Vagina (tissue), 2 donors: ENCODE measurements at places on chromosomes 1 and 21.

DNA sequence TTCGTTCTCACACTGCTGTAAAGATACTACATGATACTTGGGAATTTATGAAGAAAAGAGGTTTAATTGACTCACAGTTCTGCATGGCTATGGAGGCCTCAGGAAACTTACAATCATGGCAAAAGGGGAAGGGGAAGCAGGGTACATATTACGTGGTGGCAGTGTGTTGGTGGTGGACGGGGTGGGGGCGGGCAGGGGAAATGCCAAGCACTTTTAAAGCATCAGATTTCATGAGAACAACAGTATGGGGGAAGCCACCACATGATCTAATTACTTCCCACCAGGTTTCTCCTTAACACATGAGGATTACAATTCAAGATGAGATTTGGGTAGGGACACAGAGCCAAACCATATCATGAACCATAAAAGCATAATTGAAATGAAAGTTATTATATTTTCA, 88.5 kb downstream of the UBE2U start:
- DNase-seq: no peak

- DNase-seq: no peak
These were observed 177.7 kb upstream of the RAB4A start for GRCh38 chr1:229093238-229093540.

DNA sequence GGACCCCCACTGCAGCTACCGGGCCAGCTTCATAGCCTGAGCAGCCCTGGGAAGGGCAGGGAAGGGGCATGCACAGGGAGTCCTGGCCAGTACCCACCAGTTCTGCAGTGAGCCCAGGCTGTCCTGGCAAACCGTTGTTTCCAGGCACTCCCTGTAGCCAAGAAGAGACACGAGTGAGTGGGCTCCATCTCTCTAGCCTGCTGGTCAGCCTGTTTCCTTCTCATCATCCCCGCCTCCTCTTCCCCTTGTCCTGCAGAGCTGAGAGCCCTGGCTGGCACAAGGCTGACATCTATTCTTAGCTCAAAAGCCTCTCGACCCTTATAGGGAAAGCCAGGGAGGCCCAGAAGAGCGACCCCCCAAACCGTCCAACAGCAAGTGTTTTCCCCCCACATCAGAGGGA, 28.7 kb downstream of the COL16A1 start:
- DNase-seq: no peak

- DNase-seq: no peak
These were observed 19.0 kb downstream of the DHRS3 start for GRCh38 chr1:12598974-12599373.

GRCh38 chr1:234928642-234929041, 200.0 kb downstream of the TOMM20 start:
- no peak for DNase-seq

- no peak for DNase-seq
These were observed at the start of gene TNFRSF8 for GRCh38 chr1:12063141-12064072. Gene TNFRSF8 (plus strand): TSS chr1:12063303. CDS start chr1:12063599, 296 bp downstream.

DNA sequence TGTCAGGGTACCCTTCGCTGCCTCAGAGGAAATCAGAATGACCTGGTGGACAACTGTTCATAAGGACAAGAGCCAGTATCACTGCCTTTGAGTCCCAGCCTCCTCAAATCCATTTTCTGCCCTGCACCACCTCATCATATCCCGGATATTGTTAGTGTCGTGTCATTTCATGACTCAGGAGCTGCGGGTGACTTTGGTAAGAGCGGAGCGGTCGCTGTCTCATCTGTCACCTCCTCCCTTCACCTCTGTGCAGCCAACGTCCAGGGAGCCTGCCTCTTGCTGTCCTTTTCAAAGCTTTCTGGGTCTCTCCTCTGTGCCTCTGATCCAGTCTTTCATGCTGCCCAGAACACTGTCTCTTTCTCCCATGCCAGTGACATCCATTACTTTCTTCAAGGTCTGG, 7.0 kb upstream of the C1orf198 start:
- DNase-seq: no peak

DNA sequence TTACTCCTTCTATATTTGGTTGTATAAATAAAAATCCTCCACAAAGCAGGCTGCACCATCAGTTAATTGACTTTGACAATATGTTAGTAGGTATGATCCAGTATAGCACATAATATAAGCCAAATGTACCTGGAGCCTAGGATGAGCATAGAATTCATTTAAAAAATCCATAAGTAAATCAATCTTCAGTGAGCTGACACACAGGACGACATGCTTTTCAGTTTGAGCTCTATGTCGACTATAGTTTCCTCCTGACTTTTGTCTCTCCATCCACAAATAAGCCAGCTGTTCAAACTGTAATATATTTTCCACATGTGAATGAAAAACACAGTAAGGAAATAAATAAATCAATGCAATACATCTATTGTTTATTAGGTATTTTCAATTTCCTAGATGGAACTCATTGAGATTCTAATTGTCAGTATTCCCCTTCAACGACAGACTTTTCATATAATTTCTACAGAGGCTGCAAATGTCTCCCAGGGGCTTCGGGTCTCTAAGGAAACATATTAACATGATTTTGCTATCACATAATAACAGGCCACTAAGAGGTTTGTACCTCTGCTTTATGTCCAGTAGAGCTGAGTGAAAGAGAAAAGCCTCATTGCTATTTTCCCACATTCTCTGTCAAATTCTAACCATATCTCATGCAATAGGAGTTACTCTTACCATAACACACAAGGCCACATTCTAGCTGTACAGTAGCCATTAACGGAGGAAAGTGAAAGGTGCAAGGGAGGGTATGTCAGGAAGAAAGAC, 180.1 kb downstream of the KCNT2 start:
- no peak for DNase-seq

DNA sequence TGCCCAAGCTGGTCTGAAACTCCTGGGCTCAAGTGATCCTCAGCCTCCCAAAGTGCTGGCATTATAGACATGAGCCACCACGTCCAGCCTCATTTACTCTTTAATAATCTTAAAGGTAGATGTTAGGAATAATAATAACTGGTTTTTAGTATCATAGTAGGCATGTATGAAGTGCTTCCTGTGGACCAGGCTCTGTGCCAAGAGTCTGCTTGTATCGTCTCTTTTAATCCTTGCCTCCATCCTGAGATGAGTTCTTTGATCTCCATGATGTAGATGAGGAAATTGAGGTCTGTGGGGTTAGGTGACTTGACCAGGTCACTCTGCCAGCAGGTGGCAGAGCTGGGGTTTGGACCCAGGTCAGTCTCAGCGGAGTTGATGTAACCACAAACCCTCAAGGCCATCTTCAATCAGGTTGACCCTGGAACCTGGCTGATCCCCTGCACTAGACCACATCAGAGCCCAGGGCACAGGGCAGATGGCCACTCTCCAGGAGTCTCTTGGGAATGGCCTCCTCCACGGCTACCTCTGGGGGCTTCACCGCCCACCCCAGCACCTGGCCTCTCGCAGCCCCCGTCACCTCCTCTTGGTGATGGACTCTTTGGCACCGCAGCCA, 11.3 kb downstream of the EFHD2 start:
- DNase-seq: no peak

DNA sequence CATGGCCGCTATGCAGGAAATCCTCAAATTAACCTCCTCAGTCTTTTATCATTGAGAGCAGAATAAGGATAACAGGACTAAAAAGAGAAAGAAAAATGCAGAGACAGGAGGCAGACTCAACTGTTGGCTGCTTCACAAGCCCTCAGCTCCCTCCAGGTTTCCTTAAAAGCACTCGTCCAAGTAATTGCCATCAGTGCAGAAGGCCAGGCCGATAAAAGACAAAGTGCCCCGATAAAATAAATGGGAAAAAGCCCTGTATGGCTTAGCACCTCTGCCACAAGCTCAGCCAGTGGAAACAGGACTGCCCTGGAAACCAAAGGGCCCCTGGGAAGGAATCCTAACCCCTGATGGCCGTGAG, 8.1 kb downstream of the S100A6 start:
- DNase-seq: no peak

DNA sequence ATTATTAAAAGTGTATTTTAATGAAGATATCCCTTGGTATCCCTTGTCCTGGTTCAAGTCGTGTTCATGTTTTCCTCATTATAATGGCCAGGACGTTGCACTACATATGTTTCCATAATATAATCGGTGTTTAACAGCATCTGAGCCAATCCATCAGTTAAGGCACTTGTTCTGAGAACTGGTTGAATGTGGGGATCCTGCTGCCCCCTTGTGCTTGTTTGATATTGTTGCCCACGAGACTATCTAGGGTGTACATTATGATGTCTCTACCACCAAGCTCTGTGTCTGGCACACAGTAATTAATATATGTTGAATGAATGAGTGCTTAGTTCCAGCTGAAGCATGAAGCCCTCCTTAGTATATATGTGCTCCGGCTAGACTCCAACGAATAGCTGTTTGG, 193.0 kb downstream of the CACNA1E start:
- no peak for DNase-seq

- DNase-seq: no peak
These were observed 50.7 kb upstream of the GPR157 start for GRCh38 chr1:9179463-9180110.

DNA sequence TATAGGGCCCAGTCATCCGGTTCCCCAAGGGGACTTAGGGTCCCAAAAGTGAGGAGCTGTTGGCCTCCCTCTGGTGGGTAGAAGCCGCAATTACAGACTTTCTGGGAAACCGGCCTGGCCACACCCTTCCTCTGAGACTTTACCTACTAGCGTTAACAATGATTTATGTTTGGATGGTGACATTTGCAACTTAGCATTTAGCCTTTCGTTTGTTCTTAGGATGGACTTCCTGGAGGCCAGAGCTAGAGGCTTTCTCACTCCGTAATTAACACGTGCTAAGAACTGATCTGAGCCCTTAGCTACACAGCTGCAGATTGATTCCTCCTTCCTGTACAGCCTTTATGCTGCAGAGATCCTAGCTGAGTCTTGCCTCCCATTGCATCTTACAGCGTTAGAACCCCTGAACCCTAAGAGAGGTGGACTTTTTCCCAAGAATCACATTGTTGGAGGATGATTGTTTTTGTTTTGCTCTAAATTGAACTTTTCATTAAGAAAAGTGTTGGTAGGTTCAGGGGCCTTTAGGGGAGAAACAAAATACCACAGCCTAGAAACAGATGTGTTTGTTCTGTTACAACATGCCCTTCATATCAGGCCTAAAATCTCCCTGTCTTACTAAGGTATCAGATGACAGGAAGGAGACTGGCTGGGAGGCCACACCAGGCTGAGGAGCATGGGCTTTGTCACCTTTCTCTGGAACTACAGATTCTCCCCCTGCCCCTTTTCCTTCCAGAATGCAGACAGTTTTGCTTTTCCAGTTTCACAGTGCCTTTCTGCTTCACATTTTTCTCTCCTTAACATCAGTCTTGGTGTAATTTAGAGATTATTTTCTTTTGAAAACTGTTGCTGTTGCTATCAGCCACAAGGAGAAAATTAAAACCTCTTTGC, 1.9 kb downstream of the S100A11 start:
- DNase-seq: no peak

- DNase-seq: no peak
These were observed 42.1 kb upstream of the A3GALT2 start for GRCh38 chr1:33363021-33363420.

GRCh38 chr1:195933835-195934234, 674.4 kb downstream of the KCNT2 start:
- no peak for DNase-seq

GRCh38 chr1:87594736-87595383, 266.2 kb downstream of the LMO4 start:
- DNase-seq: no peak

DNA sequence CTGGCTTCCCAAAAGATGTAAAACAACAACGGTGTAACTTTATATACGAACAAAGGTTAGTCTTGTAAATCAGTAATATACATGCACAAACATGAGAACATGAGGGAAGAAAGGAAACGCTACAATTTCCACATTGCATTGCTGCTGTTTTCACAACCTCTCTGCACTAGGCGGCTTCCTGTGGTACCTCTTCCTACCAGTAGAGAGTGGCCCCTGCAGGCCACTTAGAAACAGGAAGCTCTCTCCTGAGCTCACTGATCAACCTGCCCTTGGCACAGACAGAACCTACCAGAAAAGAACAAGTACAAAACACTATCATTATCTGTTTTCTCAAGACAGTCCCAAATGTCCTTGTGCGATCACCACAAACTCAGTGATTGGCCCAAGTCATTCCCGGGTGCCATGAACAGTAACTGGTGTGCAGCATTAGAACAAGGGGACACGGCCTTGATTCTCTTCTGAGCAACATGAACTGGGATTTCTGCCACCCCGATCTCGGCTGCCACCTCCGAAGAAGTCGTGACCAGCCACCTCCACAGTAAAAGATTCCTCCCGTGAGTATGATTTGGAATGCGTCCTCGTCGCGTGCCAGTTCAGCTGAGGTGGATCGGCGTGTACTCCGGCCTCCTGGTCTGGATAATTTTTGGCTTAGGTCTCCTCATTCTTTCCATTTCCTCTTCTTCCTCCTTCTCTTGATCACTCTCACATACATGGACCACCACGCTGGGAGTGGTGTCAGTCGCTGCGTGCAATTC, 5.7 kb upstream of the KCNE1 start:
- no peak for DNase-seq

GRCh38 chr1:27506703-27507102, 16.7 kb upstream of the WASF2 start:
- DNase-seq: no peak

- DNase-seq: no peak
These were observed 64.3 kb downstream of the FYB2 start for GRCh38 chr1:56754708-56755479.

GRCh38 chr1:245561665-245562234, 407.0 kb downstream of the KIF26B start:
- DNase-seq: no peak

GRCh38 chr1:1132956-1133750, 17.3 kb upstream of the C1orf159 start:
- no peak for DNase-seq

GRCh38 chr1:43423672-43424550, 29.8 kb downstream of the HYI start:
- DNase-seq: no peak

DNA sequence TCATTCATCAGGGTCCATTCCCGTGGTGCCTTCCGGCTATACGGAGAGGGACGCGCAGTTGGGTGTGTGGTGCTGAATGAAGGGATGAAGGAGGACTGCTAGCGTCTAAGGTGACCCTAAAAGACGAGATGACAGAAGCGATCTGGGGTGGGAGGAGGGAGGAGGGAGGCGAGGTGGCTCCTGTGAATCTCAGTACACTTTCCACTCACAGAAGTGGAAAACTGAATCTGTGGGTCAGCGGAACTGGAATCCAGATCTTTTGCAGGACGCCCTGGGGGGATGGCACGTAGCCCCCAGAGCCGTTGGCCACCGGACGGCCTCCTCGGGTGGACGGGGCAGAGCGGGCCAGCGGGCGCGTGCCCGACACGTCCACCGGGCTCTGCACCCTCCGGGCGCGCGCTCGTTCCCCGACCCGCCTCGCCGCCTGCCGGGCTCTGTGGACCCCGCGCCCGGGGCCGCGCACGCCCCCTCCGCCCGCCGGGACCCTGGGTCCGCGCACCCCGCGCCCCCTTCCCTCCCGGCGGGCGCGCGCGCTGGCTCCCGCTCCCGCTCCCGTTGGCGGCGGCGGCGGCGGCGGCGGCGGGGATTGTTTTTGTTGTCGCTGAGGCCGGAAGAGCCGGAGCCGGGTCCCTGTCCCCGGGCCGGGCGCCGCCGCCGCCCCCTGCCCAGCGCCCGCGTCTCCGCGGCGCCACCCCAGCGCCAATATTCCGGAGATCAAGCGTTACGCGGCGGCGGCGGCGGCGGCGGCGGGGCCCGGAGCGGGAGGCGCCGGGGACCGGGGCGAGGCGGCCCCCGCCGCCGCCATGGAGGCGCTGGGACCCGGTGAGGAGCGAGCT, at the start of gene AGO4:
AGO4 (plus strand) TSS at position 403 of the 836 bp plus-strand sequence; CDS start at position 804, 401 bp downstream.
- DNase-seq: peak; percentile 74
